CD4-positive, alpha-beta T cell treated with Interleukin-2 at 100 ng/mL for 4 hours (primary cell): ENCODE measurements at places on chromosomes 2 and 18.

DNA sequence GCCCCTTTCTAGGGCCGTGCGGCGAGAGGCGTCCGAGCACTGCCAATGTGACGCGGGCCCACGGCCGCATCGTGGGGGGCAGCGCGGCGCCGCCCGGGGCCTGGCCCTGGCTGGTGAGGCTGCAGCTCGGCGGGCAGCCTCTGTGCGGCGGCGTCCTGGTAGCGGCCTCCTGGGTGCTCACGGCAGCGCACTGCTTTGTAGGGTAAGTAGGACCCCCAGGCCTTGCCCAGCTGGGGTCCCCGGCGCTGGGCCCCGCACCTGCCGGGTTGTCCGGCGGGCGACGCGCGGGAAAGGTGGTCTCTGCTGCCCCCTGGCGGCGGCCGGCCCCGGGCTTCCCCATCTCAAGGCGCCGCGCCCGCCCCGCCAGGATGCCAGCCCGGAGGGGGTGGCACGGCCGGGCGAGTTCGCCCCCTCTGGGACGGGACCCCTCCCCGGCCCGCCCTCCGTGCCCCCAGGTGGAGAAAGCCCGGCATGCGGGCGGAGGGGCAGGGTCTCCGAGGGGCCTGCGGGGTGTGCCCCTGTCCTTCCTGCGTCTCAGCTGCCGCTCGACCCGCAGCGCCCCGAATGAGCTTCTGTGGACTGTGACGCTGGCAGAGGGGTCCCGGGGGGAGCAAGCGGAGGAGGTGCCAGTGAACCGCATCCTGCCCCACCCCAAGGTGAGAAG lies 1.9 kb downstream of the PRSS56 start:
- peak; percentile 60 for DNase-seq

DNA sequence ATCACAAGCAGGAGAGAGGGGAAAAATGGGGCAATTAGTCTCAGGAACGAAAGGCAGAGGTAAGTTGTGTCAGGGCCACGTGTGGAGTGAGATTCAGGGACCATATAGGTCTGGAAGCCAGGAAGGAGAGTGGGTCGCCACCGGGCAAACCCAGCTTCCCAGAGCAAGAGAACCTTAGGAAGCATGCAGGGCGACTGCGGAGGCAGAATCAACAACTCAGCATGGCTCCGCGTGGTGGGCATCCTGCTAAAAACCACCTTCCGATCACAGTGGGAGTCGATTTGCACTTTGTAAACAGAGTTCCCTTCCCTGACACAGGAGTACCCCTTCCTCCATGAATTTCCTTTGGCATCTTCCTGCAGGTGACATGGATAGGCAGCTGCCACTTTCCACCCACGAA lies 114.6 kb downstream of the TTC32 start:
- no peak for DNase-seq

DNA sequence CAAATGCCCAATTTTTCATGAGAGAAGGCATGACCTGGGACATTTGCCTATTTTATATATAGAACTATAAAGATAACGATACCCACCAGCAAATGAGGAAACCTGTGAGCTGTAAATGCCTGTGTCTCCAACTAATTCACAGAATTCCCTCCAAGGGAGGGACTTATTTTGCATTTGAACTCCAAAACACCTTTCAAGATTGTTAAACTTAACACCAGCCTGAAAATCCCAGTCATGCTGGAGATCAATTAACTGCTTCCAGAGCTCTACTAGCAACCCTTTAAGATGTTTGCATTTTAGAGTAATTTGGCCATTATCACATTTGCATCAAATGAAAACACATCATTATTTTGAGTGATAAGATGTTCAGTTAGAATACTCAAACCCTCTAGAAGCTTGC lies 68.1 kb upstream of the KLHL14 start:
- DNase-seq: no peak

DNA sequence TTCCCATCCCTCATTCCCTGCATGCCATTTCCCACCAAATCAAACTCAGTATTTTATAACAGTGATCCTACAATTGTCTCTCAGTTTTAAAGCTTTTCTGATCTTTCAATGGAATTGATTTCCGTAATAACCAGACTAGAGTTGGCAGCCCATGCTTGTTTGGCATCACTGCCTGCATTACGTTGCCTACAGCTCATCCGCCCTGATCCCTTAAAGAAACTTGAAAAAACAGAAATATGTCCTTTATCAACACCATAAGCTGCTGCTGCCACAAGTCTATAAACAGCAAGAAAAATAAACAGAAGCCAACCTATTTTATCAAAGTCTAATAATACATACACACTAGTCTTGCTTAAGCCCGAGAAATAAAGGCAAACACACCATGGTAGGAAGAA lies 331.0 kb downstream of the METTL4 start:
- no peak for DNase-seq

GRCh38 chr2:216956820-216957493 lies 97.1 kb upstream of the TNP1 start:
- no peak for DNase-seq

DNA sequence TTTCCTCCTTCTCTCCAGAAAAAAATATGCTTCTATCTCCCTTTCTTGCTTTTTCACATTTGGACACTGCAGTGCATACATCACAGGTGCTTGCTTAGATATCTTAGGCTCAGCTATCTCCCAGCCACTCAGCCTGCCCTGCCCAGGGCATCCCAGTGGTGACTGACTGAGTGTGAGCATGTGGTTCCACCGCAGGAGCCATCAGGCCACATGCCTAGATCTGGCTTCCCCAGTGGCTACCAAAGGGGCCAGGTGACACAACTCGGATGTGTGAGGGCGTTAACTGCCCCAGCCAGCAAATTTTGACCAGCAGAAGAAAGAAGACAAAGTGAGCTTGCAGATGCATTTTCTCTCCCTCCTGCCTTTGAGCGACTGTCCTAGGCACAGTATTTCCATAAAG lies 25.5 kb downstream of the SP5 start:
- DNase-seq: no peak

- DNase-seq: no peak
Measured at GRCh38 chr2:184847331-184847730, 249.0 kb downstream of the ZNF804A start.

- no peak for DNase-seq
Measured at GRCh38 chr2:10768063-10768507, 44.5 kb downstream of the PDIA6 start.

GRCh38 chr2:94879982-94880377 lies 8.8 kb downstream of the TEKT4 start:
- DNase-seq: no peak

DNA sequence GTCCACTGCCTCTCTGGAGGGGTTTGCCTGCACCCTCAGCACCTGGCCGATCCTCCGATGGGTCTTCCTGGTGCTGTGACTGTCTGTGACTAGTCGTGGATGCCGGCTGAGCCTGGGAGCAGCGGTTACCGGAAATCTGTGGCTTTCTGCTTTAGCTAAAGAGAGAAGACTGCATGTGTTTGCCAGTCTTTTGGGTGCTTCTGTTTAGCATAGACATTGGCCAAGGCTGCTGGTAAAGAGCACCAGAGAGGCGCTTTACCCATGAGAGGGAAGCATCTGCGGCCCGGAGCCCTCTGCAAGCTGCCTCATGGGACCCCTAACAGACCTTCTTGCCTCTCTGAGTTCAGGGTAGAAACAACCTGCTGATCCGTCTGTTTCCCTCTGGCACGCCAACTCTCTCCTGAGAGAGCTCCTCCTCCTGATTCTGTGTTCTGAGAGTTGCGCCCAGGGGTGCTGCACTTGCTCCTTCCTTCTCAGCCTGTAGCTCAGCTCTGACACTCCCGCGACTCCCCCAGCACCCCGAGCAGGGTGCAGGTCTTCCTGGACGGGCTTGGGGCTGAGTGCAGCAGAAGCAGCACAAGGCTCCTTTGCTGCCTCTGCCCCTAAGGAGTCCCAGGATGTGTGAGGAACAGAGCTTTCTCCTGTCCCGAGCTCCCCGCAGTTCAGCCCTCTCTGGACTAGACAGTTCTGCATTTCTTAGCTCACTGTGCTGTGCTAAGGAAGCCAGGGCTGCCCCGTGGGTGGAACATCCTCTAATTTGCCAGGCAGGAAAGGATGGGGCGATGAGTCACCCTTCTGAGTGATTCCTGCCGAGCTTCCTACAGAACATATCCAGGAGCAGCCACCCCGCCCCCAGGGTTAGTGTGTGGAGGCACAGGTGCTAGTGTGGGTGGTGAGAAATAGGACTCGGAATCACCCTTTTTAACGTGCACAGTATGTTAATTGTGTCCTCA lies 203.2 kb downstream of the SH3RF3 start:
- DNase-seq: peak; percentile 5

DNA sequence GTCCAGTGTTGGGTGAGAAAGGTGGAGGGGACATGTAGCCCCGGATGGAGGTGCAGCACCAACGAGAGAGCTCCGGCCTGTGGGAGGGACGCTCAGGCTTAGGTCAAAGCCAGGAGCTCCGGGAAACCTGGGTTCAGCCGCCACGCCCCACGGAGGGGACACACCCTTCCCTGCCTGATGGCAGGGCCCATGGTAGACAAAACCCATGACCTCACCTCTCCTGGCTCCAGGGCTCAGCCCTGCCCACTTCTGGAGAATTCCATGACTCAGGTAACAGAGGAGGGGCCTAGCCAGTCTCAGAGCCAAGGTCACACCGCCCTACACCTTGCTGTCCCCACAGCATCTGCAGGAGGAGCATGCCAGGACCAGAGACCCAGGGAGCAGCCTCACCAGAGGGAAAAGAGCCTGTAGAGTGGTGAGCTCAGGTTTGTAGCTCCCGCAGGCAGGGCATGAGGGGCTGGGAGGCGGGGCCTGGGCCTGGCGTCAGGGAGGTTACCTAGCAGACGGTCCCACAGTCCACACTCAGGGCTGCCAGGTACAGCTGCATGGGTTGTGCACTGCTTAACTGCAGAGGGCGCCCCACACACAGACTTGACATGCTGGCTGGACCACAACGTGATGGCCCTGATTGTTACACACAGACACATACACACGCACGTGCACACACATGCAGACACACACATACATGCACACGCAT lies 70.8 kb upstream of the SMAD7 start:
- peak; percentile 47 for DNase-seq

GRCh38 chr2:186637497-186637800 lies 47.6 kb downstream of the ITGAV start:
- DNase-seq: no peak
